Activated T-helper 2 cell treated with anti-CD3 and anti-CD28 coated beads, Interferon-gamma antibody, Interleukin-2, Interleukin-4, amounts not matched to agents 10 μg/mL and 5 μg/mL and 100 μg/mL, durations not matched to agents 14 hours and 24 hours and 36 hours (primary cell): ENCODE measurements at places on chromosomes 11 and 22. TPM values are rescaled to one million over a fixed set of nuclear protein-coding genes. Genes with fewer than 3 reads are reported as not detected.

DNA sequence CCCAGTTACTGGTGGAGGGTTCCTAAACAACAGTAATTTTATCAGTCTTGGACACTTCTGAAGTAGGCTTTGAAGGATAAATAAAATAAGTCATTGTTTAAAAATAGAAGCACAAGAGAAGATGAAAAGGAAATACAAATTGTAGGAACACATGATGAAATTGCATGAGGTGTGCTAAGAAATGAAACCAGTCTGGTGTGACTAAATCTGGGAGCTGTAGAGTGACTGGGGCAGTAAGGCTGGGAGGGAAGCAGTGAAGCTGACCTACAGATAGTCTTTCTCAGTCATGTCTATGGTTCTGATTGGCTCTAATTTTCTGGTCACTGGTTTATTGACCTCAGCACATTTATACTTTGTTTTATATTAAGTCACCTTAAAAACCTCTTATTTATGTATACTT, 139.1 kb downstream of the SLC17A6 start:
- no peak overlapping the region for H3K27ac ChIP-seq
- H3K27me3 ChIP-seq = no peaks in the 10 kb centered on the region
- no peak overlapping the region for H3K4me3 ChIP-seq
- no peaks in the 10 kb centered on the region for H3K36me3 ChIP-seq
- DNase-seq = no peak
- no peaks in the 10 kb centered on the region for H3K4me1 ChIP-seq

- H3K4me1 ChIP-seq = no peaks in the 10 kb centered on the region
- no peak for DNase-seq
- H3K4me3 ChIP-seq = no peak overlapping the region
- peaks cover 26% of the 10 kb centered on the region for H3K27me3 ChIP-seq
- no peak overlapping the region for H3K27ac ChIP-seq
Measured at GRCh38 chr11:113296447-113297205, 17.8 kb upstream of the TTC12 start.

The SCN4B gene
- total RNA-seq = 0.30 and 0.32 TPM in 2 replicates

The RTN4RL2 gene
- total RNA-seq = 0.18 TPM in 1 of 2 replicates, not detected in the other

GRCh38 chr11:57527056-57527631, 3.4 kb downstream of the TIMM10 start:
- peaks cover 46% of the 10 kb centered on the region for H3K36me3 ChIP-seq
- peak; percentile 53 for DNase-seq
- no peaks in the 10 kb centered on the region for H3K27me3 ChIP-seq
- H3K27ac ChIP-seq = no peak overlapping the region
- H3K4me1 ChIP-seq = peaks cover 29% of the 10 kb centered on the region

DNA sequence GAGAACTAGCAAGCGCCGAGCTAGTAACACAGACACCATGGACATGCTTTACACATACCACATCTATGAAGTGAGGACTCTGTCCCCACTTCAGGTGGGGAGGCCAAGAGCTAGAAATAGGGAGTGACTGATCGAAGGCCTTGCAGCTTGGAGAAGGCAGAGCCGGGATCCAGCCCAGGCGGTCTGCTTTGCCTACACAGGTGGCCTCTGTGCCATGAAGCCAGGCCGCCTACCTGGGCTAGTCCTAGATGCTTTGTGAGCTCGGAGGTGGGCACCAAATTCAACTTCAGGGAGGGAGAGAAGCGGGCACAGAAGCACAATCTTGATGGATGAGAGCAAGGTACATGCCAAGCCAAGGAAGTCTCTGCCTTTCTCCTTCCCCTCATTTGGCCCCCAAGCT, 117.2 kb downstream of the TIMP3 start:
- H3K27me3 ChIP-seq = peaks cover 2% of the 10 kb centered on the region
- no peaks in the 10 kb centered on the region for H3K4me1 ChIP-seq

DNA sequence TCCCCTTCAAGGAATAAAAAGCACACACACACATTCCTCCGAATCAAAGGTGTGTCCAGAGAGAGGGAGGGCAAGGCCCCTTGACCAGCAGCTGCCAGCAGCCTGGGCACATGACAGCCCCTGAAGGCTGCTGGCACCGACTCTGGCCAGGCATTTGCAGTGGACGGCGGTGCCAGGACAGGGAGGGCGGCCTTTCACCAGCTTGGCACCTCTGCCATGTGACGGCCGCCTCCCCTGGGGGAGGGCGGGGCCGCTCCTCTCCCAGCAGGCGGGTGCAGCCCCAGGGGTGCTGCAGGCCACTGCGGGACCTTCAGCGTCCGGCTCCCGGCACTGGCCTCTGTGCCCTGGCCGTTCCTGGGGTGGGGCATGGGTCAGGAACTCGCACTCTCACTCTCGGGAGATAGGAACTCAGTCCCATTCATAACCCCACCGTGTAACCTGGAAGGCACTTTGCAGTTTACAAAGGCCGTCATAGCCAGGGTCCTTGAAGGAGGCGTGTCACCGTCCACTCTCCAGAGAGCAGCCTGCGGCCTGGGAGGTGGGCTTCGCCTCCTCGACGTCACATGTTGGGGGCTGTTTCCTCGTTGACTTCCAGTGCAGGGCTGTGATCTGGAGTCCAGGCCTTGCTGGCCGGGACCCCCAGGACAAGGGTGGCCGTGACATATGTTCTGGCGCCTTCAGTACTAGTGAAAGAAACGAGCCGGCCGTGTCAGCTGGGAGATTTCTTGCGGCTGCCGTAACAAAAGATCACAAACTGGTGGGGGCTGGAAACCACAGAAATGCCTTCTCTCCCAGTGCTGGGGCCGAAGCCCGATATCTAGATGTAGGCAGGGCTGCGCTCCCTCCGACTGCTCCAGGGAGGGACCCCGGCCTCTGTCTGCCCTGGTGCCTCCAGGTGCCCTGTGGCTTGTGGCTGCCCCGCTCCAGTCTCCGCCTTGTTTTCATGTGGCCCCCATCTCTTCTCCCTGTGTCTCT, 39.9 kb upstream of the SMIM38 start:
- H3K27ac ChIP-seq = no peak overlapping the region
- no peak overlapping the region for H3K4me3 ChIP-seq
- no peak for DNase-seq
- no peaks in the 10 kb centered on the region for H3K27me3 ChIP-seq
- no peaks in the 10 kb centered on the region for H3K36me3 ChIP-seq
- H3K4me1 ChIP-seq = no peaks in the 10 kb centered on the region

DNA sequence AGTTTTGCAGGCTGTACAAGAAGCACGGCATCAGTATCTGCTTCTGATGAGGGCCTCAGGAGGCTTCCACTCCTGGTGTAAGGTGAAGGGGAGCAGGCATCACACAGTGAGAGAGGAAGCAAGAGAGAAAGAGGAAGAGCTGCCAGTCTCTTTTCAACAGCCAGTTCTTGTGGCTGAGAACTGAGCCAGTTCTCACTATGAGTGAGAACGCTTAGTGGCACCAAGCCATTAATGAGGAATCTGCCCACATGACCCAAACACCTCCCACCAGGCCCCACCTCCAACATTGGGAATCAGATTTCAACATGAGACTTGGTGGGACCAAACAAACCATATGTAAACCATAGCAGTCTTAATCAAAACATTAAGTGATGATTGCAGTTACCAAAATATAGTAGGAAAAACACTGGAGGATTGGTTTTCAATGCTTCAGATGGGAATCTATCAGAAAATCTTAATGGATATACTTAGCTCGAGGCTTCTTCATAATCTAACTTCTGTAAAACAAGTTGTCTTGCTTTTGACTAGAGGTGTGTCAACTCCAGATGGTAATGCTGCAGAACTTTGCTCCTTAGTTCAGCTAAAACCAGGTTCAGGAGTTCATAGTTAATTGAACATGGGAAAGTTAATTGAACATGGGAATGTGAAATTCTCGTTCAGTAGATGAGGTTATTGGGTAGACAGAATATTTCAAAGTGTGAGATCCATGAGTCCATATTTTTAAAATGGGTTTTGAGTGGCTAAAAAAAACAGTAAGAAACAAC, 12.2 kb downstream of the FAR1 start:
- H3K36me3 ChIP-seq = peaks cover 12% of the 10 kb centered on the region
- H3K4me1 ChIP-seq = peaks cover 25% of the 10 kb centered on the region
- no peak overlapping the region for H3K4me3 ChIP-seq
- no peak for DNase-seq
- H3K27ac ChIP-seq = no peak overlapping the region

The DKK3 gene
- not detected in 2 replicates for total RNA-seq

The PAX6 gene
- not detected in 2 replicates for total RNA-seq

DNA sequence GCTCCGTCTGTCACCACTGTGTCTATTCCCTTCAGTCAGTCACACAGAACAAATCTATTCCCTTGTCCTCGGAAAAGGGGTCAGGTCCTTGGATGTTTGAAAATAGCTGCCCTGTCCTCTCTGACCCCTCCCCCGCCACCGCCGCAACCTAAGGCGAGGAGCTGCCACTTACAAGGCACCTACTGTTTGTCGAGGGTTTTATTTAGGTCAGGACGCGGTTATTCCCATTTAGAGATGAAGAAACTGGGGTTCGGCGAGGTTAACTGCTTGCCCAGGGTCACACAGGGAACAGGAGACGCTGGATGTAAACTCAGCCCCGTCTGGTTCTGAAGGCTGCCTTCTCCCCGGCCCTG, 1468.1 kb downstream of the BRD1 start:
- DNase-seq = no peak
- H3K4me3 ChIP-seq = no peak overlapping the region
- no peaks in the 10 kb centered on the region for H3K27me3 ChIP-seq
- H3K36me3 ChIP-seq = no peaks in the 10 kb centered on the region
- H3K27ac ChIP-seq = no peak overlapping the region

The SAA4 gene
- not detected in 2 replicates for total RNA-seq

DNA sequence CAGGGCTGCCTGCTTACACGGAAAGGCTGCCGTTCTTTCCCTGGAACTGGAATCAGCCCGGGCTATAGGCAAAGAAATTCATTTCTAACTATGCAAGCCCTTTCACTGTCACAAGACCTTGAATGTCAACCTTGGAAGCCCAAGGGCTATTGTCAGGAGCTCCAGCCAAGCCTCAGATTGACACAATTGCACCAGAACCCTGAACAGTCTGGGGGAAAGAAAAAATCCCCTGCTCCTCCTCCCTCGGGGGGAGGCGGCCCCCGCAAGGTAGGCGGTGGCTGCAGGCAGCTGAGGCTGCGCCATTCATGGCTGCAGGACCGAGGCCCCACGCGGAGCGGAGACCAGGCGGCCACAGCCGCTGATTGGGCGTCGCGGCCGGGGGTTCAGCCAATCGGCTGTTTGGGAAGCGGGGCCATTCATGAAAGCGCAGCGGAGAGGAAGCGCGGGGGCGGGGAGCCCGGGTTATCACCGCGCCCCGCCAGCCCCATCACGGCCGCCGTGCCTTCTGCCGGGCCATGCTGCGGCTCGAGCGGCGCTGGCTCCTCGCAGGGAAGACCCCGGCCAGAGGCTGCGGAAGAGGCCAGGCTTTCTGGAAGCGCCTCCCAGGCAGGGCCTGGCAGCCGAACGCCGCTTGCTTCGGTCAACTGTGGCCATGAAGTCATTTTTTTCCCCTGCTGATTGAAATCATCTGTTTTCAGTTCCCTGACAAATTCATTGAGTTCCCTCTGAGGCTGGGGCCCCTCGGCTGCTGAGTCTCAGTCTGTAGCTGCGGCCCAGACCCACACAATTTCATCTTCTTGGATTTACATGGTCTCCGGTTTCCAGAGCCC, 38.1 kb upstream of the LINC01488 start:
- H3K27me3 ChIP-seq = peaks cover 11% of the 10 kb centered on the region
- H3K36me3 ChIP-seq = no peaks in the 10 kb centered on the region
- H3K4me1 ChIP-seq = peaks cover 17% of the 10 kb centered on the region
- peak overlapping the region; percentile 59 for H3K4me3 ChIP-seq

GRCh38 chr11:116413301-116414242, 359.2 kb downstream of the BUD13 start:
- DNase-seq = no peak
- no peaks in the 10 kb centered on the region for H3K4me1 ChIP-seq
- no peaks in the 10 kb centered on the region for H3K27me3 ChIP-seq

The LMNTD2 gene
- 1.1 and 1.3 TPM in 2 replicates for total RNA-seq

DNA sequence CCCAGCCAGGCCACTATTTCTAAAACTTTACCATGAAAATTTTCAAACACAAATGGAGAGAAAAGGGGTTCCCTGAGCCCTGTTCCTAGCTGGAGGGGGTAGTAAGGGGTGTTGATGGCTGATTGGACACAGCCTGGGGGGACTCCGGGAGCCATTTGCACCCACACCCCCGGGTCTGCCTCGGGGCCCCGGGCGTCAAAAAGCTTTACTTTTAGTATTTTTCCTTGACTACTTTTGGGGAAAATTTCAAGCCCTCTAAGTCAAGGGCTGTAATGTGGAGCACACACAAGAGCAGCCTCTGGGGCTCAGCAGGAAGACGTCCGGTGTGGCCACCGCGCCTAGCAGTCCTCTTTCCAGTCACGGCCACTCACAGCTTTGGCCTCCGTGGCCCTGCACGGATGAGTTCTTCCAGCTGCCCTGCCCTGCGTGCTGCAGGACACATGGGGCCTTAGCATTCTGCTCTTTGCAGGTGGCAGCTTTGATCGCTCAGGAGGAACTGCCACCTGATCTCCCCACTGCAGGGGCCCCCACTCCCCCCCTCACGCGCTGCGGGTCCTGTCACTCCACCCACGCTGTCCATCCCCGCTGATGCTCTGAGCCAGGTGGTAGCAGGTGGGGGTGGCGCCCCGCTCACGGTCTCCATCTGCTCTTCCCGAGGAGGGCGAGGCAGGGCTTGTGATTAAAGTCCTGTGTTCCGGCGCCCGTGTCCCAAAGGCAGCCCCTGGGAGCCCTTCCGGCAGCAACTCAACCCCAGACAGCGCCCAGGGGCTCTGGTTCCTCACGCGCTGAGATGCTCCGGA, 14.4 kb downstream of the RNH1 start:
- DNase-seq = no peak
- H3K27ac ChIP-seq = no peak overlapping the region
- no peaks in the 10 kb centered on the region for H3K27me3 ChIP-seq
- H3K4me1 ChIP-seq = peaks cover 2% of the 10 kb centered on the region
- peaks cover 21% of the 10 kb centered on the region for H3K36me3 ChIP-seq

DNA sequence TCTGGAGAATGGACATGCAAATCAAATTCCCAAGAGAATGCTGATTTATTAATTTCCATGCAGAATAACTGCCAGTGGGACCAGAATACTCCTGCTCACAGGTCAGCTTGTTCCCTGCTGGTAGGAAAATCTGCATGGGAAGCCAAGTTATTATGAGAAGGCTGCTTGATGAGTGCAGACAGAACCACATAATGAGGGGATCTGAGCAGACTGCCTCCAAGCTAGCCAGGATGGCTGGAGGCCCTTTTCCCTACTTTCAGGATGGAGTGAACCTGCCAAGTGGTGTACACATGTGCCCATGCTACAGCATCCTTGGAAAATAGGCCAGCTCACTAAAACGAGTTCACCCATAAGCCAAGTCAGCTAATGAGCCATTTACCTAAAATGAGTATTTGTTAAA, 55.2 kb upstream of the ZBED5 start:
- peaks cover 10% of the 10 kb centered on the region for H3K27me3 ChIP-seq
- no peak for DNase-seq
- H3K27ac ChIP-seq = no peak overlapping the region
- H3K4me3 ChIP-seq = no peak overlapping the region
